ENCODE measurements at places on chromosomes 4 and X.

DNA sequence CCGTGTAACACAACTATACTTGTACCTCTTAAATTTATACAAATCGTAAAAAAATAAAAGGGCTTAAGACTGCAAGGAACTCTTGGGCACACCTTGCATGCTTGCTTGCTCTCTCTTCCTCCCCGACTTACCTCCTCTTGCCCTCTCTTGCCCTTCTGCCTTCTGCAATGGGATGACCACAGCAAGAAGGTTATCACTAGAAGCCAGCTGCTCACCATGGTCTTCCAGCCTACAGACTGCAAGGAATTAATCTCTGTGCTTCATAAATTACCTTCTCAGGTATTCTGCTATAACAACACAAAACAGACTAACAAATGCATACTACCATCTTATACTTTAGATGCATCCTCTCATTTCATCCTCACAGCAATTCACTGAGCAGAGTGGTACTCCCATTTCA lies 92.1 kb downstream of the MRPL1 start:
- no peak for DNase-seq

DNA sequence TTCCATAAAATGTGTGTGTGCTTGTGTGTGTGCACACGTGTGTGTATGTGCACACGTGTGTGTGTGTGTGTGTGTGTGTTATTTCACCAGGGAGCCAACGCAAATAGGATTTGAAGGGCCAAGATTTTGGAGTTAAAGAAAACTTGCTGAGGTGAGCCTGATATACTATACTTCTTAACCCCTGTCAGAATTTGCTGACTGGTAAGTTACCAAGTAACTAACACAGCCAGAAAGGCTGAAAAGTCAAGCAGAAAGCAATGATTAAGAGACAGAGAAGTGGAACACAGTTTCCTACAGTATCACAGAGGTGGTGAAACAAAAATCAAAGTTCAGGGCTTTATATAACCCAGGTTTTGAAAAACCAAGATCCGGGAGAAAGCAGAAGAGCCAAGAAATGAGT lies 47.6 kb downstream of the GABRA3 start:
- no peak for DNase-seq

GRCh38 chrX:38117485-38117884 lies 103.2 kb downstream of the SRPX start:
- DNase-seq = peak; percentile 31

- no peak for DNase-seq
Observed at GRCh38 chr4:156248917-156249316, 295.3 kb upstream of the CTSO start.

- DNase-seq = no peak
Observed at GRCh38 chr4:42906341-42906740, 13.8 kb downstream of the GRXCR1 start.
